Activated CD8-positive, alpha-beta memory T cell treated with anti-CD3 and anti-CD28 coated beads, Interleukin-2, amount 10 ng/mL, durations not matched to agents 7 days and 5 days (primary cell): ENCODE measurements at places on chromosomes 12 and 14. TPM values are rescaled to one million over a fixed set of nuclear protein-coding genes. Genes with fewer than 3 reads are reported as not detected.

CCND2 gene
- total RNA-seq = 492 TPM

ART4 gene
- not detected for total RNA-seq

ACSS3 gene
- not detected for total RNA-seq

SCNN1A gene
- total RNA-seq = 0.58 TPM

EML1 gene
- total RNA-seq = not detected

SOAT2 gene
- total RNA-seq = 1.1 TPM

CLBA1 gene
- total RNA-seq = 0.56 TPM

TESPA1 gene
- total RNA-seq = 65.9 TPM

DNA sequence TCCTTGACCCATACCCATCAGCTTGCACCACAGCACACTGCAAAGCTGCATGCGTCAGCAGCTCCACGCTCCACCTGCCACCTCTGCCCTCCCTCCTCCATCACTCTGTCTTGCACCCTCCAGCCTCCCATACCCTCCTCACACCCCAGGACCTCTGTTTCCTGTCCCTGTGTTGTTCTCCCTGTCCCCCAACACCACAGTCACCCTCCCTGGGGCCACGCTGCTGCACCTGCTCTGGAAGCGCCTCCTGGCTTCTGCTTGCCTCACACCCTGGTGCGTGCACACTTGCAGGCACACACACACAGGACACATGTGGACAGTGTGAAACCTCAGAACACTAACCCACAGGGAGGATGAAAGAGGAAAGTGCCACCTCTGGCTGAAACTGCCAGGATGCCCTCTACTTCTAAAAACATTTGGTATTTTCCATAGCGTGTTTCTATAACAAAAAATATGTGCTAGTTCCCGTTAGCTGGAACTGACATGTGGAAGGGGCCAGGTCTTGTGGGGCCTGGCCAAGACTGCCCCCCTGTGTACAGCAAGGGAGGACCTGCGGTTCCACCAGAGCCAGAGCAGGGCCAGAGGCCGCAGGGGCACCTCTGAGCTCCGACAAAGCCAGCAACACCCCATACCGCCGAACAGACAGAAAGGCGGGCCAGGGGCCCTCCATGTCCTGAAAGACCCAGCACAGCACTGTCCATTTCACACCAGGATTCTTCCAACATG is 10.0 kb downstream of the BRF1 start:
- no peak for DNase-seq

- DNase-seq = no peak
Observed at GRCh38 chr12:12685305-12685704, 10.7 kb downstream of the GPR19 start.

- peak; percentile 66 for DNase-seq
Observed at GRCh38 chr12:130031571-130032189, 127.9 kb upstream of the TMEM132D start.

DNA sequence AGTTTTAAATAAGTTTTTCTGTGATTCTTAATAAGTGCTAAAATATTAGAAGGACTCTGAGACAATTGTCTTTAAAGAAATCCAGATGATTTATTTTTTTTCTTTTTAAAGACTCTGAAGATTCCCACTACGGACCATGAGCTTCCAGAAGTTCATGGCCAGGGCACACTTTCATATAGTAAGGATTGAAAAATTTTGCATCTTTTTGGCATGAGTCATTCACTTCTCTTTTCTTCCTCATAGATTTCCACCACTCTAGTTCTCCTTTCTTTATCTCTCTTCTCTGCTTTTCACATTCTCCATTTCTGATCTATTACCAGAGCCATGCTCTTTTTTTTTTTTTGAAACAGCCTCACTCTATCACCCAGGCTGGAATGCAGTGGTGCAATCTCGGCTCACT is 385.8 kb downstream of the FLRT2 start:
- no peak for DNase-seq

GRCh38 chr14:21734457-21735074 is 60.9 kb upstream of the OR4E1 start:
- peak; percentile 59 for DNase-seq

GRCh38 chr12:124640056-124640455 is 72.6 kb upstream of the NCOR2 start:
- DNase-seq = no peak

- DNase-seq = no peak
Observed at GRCh38 chr14:34099635-34100034, 148.8 kb upstream of the EGLN3 start.

DNA sequence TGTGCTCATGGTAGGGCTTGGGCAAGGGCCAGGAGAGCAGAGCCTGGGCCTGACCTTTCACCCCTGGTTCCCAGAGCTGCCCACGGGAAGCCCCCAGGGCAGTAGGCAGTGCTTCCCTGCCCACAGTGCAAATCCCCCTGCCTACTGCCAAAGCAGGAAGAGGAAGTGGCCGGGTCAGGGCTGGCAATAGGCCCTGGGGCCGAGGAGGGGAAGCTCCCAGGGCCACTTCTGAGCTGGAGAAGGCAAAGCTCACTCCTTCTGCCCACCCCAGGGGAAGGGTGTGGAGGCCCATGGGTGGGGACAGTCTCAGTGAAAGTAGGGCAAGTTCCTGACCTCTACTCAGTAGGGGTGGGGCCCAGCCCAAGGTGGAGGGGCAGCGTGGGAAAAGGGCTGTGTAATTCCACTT is 5.4 kb upstream of the NR4A1 start:
- DNase-seq = no peak

DNA sequence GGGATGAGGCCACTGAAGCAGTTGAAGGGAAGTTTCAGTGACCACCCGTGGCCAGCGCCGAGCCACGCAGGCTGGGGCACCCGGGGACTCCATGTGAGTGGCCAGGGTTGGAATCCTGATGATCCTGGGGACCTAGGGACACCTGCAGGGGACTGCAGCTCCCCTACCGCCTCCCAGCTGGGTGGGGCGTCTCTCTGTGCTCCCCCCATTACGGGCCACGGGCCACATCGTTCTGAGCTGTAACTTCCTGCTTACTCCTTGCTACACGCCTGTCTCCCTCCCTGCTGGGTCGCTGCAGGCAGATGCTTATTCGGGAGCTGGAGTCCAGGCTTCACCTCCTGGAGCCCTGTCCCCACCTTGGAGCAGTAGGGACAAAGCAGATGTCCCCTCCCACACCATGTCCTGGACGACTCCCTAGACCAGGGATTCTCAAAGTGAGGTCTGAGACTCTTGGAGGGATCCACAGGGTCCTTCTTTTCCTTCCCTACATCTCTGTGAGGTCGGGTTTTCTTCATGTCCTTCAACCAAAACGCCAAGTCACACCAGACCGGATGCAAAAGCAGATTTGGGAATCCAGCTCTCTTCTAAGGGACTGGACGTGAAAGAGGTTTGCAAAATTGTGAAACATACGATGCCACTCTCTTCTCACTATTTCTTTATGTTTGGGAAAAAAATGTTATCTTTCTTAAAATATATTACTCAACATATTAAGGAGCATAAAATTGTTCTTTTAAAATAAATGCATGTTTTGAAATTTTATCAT is 85.9 kb upstream of the NCOR2 start:
- DNase-seq = no peak

- no peak for DNase-seq
Observed at GRCh38 chr12:31018106-31018789, 55.4 kb upstream of the DDX11 start.

DNA sequence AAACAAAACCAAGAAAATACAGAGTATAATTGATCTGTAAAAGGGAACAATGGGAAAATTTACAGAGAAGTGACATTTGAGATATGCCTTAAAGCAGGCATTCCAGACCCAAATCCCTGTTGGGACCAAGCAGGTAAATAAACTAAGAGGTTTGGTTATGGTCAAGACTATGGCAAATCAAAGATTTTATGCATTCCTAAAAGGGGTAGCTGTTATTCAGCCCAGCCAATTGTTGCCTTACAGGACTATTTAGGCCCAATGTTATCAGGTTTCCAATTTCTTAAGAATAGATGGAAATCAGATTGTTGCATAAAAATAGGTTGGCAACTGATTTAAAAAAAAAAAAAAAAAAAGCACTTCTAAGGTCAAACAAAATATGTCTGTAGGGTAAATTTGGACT is 5.3 kb downstream of the DNAI7 start:
- DNase-seq = no peak

GRCh38 chr14:58707949-58708348 is 70.2 kb downstream of the DACT1 start:
- DNase-seq = no peak

GRCh38 chr14:73714656-73715081 is 485 bp upstream of the PNMA1 start:
- DNase-seq = no peak

DNA sequence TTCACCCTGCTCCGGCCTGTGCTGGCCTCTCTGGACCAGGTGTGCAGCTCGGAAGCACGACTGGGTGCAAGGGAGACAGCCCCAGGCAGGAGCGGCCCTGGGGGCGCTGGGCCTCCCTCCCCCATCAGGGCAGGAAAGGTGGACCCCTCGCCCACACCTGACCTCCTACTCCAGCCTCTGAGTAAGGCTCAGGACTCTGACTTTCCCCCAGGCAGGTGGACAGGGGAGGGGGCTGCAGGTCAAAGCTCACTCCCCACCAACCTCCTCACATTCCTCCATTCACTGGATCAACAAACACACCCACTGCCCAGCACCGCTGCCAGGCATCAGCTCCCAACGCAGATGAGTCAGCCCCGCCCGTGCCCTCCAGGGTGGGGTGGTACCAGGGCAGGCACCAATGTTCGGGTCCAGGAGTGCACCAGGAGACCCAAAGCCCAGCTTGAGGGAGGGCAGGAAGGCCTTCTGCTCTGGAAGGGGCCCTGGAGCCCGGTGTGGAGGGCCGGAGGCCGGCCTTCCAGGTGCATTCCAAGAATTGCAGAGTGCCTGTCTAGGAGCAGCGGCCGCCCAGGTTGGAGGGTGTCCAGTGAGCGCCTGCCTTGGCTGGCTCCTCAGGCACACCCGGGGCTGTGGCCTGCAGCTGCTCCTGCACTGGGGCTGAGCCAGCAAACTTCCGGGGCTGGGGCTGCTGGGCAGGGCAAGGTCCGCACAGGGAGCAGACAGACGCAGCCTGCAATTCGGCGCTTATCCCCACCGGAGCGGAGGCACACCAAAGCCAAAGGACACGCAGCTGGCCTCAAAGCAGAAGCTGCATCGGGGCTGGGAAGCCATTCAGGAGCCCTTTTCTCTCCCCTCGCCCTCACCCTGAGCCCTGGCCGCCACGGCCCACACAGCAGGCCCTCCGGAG is 1.6 kb upstream of the INF2 start:
- no peak for DNase-seq

- DNase-seq = no peak
Observed at GRCh38 chr12:51407604-51408003, 16.4 kb upstream of the GALNT6 start.

DNA sequence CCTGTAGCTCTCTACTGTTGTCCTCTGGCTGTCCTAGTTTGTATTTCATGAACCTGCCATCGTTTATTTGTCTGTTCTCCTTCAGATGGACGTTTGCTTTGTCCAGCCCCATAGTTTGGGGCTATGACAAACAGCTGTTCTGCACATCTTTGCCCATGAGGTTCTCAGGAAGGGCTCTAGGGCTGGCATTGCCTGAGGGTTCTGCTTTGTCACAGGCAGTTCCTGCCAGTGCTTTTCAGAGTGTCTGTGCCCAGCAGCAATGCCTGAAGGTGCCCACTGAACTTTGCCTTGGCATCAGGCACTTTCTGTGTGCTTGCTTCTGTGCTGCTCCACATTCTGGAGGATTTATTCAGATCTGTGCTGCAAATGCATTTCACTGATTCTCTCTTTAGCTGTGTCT is 361.3 kb downstream of the TMEM121 start:
- DNase-seq = no peak

DNA sequence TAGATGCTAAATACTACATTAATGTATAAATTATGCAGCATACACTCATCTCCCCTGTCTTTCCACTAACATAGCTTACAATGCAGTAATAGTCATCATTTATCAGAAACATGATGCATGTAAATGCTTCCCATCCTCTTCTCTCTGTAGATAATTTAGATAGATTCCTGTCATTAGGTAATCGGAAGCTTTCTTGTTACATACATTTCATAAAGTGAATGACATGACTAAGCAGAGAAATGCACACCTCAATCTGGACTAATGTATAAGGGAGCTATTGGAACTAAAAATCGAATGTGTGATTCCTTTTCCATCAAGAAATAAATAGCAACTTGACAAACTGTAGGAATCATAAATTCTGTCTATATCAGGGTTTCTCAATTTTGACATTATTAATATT is 273.4 kb downstream of the RASSF9 start:
- no peak for DNase-seq
